Brain microvascular endothelial cell (primary cell): ENCODE measurements at places on chromosomes 1 and 21.
A peak's percentile ranks its signal among the peaks of the same experiment; 100 is the strongest.

GRCh38 chr1:68206848-68207689 is 25.3 kb downstream of the WLS start:
- DNase-seq: no peak

- DNase-seq: peak; percentile 2
These were observed 157.2 kb downstream of the DENND1B start for GRCh38 chr1:197618061-197618460.

DNA sequence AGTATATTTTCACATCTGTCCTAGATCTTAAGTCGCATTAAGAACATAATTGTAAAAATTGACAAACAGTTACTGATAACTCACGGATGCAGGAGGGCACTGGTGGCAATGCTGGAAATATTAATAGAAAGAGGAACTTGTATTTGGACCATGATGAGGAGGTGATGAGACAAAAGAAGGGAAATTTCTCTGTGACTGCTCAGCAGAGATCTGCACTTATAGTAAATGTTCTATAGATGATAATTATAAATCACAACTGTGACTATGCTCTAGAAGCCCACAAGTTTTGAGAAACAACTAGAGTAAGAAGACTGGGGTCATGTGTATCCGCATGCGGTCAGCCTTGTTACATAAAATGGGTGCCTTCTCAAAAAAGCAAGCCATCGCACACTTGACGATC is 8.7 kb upstream of the DUSP12 start:
- no peak for DNase-seq

DNA sequence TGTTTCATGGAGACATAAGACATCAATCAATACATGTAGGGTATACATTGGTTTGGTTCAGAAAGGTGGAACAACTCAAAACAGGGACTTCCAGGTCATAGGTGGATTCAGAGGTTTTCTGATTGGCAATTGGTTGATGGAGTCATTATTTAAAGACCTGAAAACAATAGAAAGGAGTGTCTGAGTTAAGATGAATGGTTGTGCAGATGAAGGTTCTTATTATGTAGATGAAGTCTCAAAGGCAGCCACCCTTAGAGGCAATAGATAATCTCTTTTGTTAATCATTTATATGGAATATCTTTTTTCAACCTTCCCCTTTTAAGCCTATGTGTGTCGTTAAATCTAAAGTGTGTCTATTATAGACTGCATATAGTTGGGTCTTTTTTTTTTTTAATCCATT is 67.8 kb upstream of the LYPLAL1 start:
- DNase-seq: no peak

GRCh38 chr1:47222476-47222875 is 9.5 kb downstream of the TAL1 start:
- DNase-seq: no peak

- DNase-seq: no peak
These were observed 57.9 kb upstream of the SLC5A9 start for GRCh38 chr1:48164571-48164970.

DNA sequence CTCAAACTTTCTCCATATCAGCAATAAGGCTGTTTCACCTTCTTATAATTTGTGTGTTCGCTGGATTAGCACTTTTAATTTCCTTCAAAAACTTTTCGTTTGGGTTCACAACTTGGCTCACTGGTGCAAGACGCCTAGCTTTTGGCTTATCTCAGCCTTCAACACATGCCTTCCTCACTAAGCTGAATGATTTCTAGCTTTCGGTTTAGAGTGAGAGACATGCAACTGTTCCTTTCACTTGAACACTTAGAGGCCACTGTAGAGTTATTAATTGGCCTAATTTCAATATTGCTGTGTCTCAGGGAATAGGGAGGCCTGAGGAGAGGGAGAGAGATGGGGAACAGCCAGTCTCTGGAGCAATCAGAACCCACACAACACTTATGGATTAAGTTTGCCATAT is 41.2 kb upstream of the IFNLR1 start:
- DNase-seq: no peak
